ENCODE measurements at places on chromosomes 7 and 10.
A peak's percentile ranks its signal among the peaks of the same experiment; 100 is the strongest.

DNA sequence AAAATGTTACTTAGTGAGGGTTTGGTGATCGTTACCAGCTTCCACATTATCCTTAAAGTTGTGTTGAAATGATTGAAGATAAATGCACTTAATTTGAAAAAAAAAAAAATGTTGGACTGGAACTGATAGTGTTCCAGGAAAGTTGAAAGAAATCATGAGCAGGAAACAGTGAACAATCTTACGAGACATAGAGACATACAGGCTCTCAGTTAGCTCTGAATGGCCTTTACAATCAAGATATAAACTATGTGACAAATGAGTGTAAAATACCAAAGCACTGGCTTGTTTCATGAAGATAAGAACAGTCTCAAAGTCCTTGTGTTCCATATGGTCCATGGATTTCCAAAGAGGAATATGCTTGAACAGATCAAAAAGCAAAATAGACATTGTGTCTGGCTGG is 430.1 kb upstream of the ETV1 start:
- no peak for DNase-seq

GRCh38 chr10:50395851-50396250 is 144.5 kb upstream of the ASAH2 start:
- no peak for DNase-seq

DNA sequence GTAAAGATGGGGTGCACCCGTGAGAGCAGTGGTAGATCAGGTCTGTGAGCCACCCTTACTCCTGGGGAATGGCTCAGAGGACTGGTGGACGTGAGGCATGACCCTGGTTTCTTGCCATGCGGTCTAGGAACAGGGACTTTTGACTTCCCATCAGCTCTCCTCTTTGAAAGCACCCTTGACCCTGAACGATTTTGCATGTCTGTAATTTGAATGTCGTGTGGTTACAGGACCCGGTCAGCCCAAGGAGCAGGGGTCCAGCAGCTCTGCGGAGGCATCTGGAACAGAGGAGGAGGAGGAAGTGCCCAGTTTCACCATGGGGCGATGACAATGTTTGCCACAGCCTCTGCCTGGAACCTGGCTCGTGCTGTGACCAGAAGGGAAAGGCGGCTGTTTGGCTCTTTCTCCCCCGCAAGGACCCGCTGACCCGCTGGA is 8.6 kb upstream of the ORAI2 start:
- no peak for DNase-seq

DNA sequence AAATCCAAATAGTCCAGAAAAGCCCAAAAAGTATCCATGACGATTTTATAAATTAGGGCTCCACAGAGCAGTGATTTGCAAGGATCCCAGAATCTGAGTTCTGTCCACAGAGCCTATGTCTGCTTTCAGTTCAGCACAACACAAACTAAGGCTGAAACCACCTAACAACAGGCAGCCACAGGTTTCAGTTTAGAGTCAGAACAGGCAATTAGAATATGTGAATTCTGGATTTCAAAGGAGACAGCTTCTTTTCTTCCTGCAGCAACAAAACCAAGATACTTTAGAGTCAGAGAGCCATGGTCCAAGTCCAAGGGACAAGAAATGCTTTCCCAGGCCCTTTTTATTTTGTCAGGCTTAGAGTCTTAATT is 23.6 kb downstream of the IFIT3 start:
- no peak for DNase-seq

DNA sequence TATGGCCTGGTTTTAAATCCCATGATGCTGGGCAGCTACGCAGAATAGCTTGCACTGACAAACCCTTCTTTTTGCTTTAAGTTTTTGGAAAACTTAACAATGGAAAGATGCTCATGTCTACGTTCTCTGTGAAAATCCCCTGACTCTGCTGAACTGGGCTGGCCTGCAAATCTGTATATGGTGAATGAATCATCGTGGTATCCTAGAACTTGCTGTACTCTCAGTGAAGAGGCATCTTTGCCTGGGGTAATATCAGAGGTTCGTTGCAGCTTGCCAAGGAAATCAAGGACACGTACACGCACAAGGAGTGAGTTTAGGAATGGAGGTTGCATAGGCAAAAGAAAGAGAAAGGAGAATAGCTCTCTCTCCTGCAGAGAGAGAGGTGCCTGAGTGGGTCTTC is 382.0 kb upstream of the ADARB2 start:
- no peak for DNase-seq

GRCh38 chr10:109914966-109915365 is 8.3 kb downstream of the XPNPEP1 start:
- DNase-seq = peak; percentile 70

- DNase-seq = peak; percentile 7
Observed at GRCh38 chr7:42143711-42144600, 93.1 kb downstream of the GLI3 start.

GRCh38 chr10:121788717-121789116 is 139.1 kb downstream of the ATE1 start:
- no peak for DNase-seq

- DNase-seq = no peak
Observed at GRCh38 chr10:73480158-73480557, 15.7 kb downstream of the PPP3CB start.

DNA sequence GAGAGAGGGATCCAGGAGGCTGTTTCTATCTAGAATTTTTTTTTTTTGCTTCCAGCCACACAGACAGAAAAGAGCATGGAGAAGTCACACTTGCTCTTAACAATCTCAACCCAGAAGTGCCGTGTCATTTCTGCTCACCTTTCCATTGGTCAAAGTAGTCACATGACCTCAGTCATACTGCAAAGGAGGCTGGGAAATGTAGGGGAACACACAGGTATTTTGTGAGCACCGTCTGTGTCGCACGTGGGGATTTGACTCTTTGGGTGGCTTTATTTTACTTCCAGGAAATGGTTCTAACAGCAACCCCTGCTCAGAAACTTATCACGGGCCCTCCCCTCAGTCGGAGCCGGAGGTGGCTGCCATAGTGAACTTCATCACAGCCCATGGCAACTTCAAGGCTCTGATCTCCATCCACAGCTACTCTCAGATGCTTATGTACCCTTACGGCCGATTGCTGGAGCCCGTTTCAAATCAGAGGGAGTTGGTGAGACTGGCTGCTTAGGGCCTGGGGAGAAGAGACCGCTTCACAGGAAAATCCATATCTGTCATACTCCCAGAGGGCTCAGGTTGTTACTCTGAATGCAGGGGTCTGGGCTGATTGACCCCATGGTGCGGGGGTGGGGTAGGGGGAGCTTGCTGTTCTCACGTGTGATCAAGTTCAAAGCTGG is 13.1 kb upstream of the CPA1 start:
- no peak for DNase-seq

DNA sequence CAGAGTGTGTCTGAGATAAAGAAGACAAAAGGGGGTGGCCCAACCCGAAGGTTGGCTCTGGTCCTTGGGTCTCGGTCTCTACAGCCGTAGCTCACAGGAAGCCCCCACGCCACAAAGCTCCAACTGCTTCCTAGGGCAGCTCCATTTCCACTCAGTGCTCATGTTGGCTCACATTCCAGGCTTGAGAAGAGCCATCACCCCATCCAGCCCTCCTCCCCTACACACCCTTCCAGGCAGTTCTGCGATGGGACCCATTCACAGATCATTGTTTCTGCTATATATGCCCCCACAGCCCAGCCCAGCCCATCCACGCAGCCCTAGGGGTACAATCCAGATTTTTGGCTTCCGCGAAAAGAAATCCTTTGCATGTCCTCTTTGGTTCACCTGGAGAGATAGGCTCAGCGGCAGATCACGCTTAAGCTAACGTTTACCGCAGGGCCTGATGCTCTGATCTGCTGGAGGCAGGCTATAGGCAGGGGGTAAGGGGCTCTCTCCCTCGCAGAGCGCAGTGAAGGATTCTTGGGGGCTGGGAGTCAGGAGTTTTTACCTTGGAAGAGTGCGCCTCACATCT is 6.2 kb upstream of the HOXA11 start:
- DNase-seq = no peak

DNA sequence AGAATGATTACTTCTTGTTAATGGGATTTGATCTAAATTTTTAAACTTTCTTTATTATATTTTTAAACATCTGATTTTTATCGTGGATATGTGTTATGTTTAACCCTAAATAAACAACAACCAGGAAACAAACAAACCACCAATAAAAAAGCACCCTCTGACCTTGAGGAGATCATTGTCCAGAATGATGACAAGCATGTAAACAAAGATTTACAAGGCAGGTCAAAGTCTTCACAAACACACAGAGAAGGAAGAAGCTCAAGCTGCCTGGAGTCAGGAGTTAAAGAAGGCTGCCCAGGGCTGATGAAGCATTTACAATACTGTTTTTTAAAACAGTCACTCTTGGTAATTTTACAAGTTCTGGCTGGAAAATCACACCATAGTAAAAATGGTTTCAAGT is 31.0 kb upstream of the EGFR start:
- DNase-seq = no peak

GRCh38 chr10:80523773-80524172 is 13.9 kb upstream of the SH2D4B start:
- DNase-seq = no peak

DNA sequence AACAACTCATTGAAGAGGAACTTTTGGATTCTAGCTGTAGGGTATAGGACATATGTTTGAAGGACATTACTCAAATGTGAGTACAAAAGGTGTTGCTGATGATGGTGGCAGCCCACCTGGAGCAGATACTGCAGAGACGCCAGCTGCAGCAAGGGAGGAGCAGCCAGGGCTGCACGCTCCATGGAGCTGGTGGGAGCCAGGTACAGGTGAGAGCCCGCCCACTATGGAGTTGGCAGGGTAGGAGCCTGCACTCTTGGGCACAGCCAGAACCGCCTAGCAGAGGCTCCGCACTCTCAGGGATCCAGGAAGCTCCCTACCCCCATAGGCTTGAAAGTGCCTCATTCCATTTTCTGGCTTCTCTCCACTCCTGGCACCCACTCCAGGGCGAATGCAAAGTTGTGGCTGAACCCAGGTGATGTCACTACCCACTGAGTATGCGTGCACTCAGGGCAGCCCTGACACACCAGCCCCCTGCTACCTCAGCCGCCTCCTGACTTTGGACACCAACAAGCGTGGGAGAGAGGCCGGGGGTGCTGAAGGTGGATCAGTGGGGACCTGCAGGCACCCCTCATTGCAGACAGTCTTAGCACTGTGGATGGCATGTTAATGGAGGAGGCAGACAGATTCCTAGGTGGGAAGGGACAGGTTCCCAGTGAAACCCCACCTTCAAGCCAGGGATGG is 761.1 kb downstream of the IPMK start:
- no peak for DNase-seq

- DNase-seq = no peak
Observed at GRCh38 chr10:128537834-128538330, 411.7 kb upstream of the MKI67 start.

GRCh38 chr7:158758586-158759244 is 54.1 kb upstream of the NCAPG2 start:
- DNase-seq = no peak

DNA sequence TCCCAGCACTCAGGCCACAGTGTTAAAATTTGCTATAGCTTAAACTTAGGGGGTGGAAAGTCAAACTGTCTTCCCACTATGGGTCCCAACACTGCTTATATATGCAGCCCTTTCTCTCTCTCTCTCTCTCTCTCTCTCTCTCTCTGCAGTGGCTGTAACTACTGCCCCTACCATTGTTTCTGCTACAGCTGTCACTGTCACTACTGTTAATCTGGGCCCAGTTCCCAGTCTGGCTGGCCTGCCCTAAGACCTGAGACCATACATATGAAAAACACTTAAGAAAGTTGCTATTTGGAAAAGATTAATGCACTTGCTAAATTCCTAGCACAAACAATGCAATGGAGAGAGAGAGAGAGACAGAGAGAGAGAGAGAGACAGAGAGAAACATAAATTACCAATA is 78.6 kb downstream of the THSD7A start:
- no peak for DNase-seq

- DNase-seq = no peak
Observed at GRCh38 chr10:72540193-72540807, 85.6 kb downstream of the MICU1 start.

DNA sequence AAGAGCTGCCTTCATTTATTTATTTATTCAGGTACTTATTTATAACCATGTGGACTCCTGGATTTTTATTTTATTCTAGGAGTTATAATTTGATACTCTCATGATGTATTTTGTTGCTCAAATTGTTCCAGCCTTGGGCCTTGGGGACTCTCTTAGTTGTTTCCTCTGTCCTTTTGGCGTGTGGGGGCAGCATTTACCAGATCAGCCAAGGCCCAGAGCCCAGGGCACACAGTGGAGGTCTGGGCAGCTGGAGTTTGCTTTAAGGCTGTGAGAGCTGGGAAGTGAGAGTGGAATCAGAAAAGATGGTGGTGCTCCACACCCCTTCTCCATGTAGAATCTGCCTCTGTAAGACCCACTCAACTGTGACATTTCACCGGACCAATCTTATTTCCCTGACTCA is 398.9 kb downstream of the RPS24 start:
- DNase-seq = no peak

DNA sequence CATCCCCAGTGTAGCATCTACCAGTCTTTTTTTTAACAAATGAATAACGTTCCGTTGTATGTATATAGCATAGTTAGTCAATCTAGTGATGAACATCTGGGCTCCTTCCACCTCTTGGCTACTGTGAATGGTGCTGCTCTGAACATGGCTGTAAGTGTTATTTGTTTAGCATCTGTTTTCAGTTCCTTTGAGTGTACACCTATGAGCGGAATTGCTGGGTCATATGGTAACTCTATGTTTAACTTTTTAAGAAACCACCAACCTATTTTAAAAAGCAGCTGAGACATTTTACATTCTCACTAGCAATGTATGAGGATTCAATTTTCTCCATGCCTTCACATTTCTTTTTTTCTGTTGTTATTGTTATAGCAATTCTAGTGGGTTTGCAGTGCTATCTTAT is 178.2 kb downstream of the DNAJC1 start:
- no peak for DNase-seq

GRCh38 chr10:77151408-77151807 is 486.2 kb downstream of the KCNMA1 start:
- DNase-seq = no peak

- no peak for DNase-seq
Observed at GRCh38 chr10:48284002-48284546, 9.6 kb upstream of the FRMPD2 start.

DNA sequence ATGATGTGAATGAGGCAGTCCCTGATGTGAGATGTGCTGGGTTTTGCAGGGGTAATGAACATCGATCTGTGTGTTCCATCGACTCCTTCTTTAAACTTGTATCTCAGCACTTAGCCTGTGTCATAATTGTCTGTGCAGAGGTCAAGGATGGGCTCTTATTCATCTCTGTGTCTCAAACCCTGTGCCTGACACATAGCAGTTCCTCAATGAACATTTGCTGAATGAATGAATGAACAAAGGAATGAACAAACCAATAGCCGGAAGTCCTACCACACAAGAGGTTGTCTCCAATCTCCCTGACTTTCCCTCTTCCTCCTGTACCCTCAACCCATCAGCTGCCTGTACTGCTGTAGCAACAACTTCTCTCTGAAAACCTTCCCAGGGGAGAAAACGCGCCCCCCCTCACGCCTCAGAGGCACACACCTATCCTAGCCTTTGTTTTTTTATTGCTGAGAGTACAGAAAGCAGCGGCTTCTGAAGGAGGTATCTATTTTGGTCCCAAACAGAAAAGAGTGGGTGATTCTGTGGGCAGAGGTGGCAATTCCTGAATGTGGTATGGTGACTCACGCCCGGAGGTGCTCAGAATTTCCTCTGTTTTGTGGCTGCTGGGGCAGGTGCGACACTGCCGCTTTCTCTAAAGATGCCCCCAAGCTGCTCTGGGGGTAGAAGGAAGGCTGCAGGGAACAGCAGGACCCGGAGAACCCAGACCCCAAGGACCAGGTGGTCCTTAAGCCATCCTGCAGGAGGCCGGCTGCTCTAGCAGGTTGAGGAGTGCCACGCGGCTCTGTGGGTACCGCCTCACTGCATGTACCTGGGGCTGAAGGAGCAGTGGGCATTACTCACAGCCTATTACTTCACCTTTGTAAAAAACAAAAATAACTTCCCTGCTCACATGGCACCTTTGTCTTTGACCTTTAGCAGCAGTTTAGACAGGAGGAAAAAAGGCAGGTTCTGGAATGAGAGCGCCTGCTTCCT is 9.6 kb downstream of the IL2RA start:
- DNase-seq = no peak

All from AG04449 (cell line).